ENCODE measurements at places on chromosomes 5 and 9. TPM values are rescaled to one million over a fixed set of nuclear protein-coding genes. Genes with fewer than 3 reads are reported as not detected.

The NPR3 gene
- total RNA-seq: 0.09 TPM

The DNLZ gene
- total RNA-seq: 12.8 TPM

The DBH gene
- total RNA-seq: not detected

The CTNND2 gene
- total RNA-seq: not detected

The EGR1 gene
- total RNA-seq: 45.3 TPM

The OR1B1 gene
- total RNA-seq: not detected

DNA sequence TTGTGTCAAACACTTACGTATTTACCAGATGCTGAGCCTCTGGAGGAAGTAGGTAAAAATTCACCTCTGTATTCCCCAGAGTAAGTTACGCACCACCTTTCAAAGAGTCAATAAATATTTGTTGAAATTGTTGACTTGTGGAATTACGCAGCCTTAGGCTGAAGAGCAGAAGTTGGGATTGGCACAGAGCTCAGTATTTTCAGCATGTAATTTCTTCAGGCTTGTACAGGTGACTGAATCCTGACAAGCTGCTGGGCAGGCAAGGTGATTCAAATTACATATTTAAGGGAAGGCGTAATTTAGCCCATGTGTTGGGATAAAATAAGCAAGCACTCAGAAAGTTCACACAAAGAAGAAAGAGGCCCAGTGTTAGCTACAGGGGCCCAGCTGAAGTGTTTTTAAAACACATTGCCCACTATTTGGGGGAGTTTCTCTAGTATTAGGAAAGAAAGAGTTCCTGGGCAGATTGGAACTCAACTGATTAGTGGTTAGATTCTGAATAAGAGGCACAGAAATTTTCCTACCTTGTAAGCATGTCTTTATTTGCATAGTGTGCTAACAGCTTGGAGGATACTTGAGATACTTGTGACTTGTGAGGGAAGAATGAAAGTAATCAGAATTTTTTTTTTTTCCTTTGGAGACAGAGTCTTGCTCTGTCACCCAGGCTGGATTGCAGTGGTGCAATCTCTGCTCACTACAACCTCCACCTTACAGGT lies 165.3 kb upstream of the FBXL7 start:
- H3K36me3 ChIP-seq: no peaks in the 10 kb centered on the region
- no peaks in the 10 kb centered on the region for H3K4me1 ChIP-seq
- H3K27ac ChIP-seq: no peak overlapping the region

DNA sequence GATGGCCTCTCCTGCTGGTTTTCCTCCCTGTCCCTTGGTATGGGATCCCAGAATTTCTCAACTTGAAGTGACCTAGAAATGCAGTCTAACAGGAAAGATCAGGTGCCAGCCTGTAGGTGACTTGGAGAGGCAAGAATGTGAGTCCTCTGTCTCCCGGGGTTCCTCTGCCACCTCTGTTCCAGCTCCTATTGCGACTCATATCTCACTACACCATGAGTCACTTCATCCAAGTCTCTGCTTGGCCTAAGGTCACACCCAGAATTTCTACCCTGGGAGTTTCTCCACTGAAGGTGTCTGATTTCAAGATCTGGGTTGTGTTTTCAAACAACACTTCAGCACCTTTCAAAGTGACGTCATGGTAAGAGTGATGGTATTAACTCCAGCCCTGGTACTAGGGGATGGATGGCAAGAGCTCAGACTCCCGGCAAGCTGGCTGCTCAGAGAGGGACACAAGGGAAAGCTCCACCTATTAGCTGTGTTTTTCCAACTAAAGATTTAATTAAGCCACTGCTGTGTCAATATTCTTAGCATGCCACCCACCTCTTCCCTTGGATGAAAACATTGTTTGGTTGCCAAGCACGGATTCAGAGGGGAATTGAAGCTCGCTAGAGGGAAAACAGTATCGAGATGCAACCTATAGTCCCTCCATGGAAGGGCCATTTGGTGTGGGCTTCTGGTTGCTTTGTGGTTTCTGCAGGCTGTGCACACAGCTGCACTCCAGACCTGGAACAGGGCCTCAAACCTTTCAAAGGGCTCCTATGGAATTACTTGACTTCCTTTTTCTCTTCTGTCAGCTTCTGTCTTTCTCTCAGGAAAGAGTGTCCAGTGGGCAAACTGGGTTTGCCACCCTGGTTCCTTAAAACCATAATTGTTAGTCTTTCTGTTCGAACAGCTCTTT lies 205.7 kb downstream of the GAS1 start:
- H3K27ac ChIP-seq: no peak overlapping the region
- H3K4me1 ChIP-seq: no peaks in the 10 kb centered on the region

DNA sequence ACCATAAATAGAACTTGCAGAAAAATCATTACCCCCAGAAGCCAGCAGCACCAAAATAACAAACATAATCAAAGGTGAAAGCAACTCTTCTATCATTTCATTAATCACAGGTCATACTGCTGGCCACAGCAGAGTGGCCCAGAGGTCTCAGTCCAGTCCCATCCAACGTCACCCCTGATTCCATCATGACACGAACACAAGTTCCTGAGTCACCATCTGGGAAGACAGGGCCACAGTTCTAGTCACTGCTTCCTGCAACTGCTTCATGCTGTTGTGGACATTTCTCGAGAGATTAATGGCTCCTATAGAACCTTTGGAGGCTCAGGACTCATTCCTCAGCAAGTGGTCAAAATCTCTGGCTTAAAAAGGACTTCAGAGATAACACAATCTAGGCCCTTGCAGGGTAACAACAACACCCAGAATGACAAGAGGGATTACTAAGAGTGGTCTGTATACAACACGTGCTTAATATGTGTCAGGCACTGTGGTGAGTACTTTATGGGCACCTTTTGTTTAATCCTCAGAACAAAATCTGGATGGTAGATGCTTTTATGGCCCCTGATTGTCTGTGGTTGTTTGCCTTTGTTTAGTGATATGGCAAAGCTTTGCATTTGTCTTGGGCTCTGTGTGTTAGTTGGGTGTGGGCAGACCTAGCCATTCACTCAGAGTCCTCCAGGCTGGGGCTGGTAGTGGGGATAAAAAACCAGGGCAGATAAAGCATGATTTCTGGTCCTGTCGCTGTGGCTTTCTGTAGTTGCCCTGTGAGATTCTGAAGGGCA lies 184.3 kb downstream of the DAB2IP start:
- no peak overlapping the region for H3K4me3 ChIP-seq
- no peak for DNase-seq
- H3K36me3 ChIP-seq: peaks cover 1% of the 10 kb centered on the region
- peaks cover 4% of the 10 kb centered on the region for H3K4me1 ChIP-seq
- no peaks in the 10 kb centered on the region for H3K27me3 ChIP-seq

DNA sequence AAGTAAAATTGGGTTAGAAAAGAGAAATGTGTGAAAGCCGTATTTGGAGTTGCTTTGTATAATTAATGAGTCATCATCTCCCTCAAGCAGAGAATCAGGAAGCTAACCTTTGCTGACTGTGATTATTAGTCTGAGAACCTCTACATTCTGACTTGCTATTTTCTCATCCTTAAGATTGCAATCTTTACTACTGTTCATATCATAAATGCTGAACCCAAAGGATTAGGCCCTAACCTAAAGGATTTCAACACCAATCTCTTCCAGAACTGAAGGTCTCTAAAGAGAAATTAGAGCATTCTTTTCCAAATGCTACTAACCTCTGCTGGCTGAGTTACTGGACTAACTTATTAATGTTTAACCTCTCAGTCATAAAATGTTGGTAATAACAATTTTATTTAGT lies 538.1 kb upstream of the MEF2C start:
- H3K4me1 ChIP-seq: peaks cover 5% of the 10 kb centered on the region
- H3K4me3 ChIP-seq: no peak overlapping the region
- no peak for DNase-seq
- no peaks in the 10 kb centered on the region for H3K36me3 ChIP-seq
- H3K27ac ChIP-seq: no peak overlapping the region

DNA sequence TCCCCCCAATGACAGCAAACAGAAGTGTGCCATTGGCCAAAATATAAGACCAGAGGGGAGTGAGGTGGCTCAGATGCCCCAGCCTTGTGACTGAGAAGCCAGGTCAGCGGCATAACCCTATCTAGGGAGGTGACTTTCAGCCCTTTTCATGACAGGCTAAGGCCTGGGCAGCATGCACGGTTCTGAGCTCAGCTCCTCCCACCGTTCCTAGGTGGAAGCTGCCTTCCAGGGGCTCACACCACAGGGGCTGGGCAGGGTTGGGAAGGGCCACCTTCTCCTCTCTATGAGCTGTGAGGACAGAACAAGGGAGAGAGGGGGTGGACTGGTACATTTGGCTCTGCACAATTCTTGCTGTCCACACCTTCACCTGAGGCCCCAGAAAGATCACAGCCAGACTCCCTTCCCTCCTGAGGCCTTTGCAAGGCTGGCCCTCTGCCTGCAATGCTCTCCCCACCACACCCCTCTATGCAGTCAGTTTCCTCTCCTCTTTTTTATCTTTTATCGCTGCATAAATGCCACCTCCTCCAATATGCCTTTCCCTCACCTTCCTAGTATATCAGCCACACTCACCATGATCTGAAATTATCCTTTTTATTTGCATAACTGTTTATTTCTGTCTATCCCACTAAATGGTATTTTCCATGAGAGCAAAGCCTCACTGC lies 5.1 kb upstream of the EGR1 start:
- H3K27me3 ChIP-seq: no peaks in the 10 kb centered on the region
- peak overlapping the region; percentile 98 for H3K27ac ChIP-seq
- H3K4me3 ChIP-seq: no peak overlapping the region
- no peaks in the 10 kb centered on the region for H3K36me3 ChIP-seq

- no peak overlapping the region for H3K4me3 ChIP-seq
- no peaks in the 10 kb centered on the region for H3K36me3 ChIP-seq
- no peak overlapping the region for H3K27ac ChIP-seq
- no peaks in the 10 kb centered on the region for H3K4me1 ChIP-seq
- H3K27me3 ChIP-seq: peaks cover 10% of the 10 kb centered on the region
These were observed 17.4 kb upstream of the OBP2B start for GRCh38 chr9:133226219-133227171.

- H3K36me3 ChIP-seq: peaks cover 37% of the 10 kb centered on the region
- H3K27me3 ChIP-seq: no peaks in the 10 kb centered on the region
- no peak overlapping the region for H3K4me3 ChIP-seq
- no peak for DNase-seq
- H3K4me1 ChIP-seq: peaks cover 6% of the 10 kb centered on the region
- no peak overlapping the region for H3K27ac ChIP-seq
These were observed 34.2 kb downstream of the IPPK start for GRCh38 chr9:92635760-92636159.

- H3K4me3 ChIP-seq: no peak overlapping the region
- peaks cover 4% of the 10 kb centered on the region for H3K27me3 ChIP-seq
- no peak overlapping the region for H3K27ac ChIP-seq
- H3K4me1 ChIP-seq: no peaks in the 10 kb centered on the region
- H3K36me3 ChIP-seq: no peaks in the 10 kb centered on the region
- DNase-seq: no peak
These were observed 104.3 kb downstream of the ADCY2 start for GRCh38 chr5:7500256-7500655.

DNA sequence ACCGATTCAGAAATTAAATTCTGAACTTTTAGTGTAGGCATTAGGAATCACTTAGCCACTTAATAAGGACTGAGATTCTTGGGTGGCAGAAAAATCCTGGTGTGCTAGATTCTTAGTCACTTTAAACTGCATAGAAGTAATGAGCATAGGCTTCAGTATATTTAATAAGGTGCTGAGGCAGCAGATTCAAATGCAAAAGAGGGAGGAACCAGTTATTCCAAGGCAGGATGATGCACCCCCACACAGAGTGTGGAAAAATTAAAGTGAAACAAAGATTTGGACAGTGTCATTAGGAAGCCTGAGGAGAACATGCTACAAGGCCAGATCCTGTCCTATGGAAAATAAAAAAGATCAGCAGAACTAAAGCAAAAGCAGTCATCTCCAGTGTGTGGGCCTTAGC lies 217.7 kb downstream of the PJA2 start:
- H3K4me3 ChIP-seq: no peak overlapping the region
- H3K36me3 ChIP-seq: peaks cover 1% of the 10 kb centered on the region
- no peak for DNase-seq
- H3K27me3 ChIP-seq: no peaks in the 10 kb centered on the region
- H3K27ac ChIP-seq: no peak overlapping the region
- peaks cover 3% of the 10 kb centered on the region for H3K4me1 ChIP-seq

GRCh38 chr5:142661957-142662356 lies 23.9 kb downstream of the FGF1 start:
- peaks cover 6% of the 10 kb centered on the region for H3K27me3 ChIP-seq
- no peak for DNase-seq
- no peaks in the 10 kb centered on the region for H3K36me3 ChIP-seq
- no peak overlapping the region for H3K27ac ChIP-seq
- no peaks in the 10 kb centered on the region for H3K4me1 ChIP-seq
- H3K4me3 ChIP-seq: no peak overlapping the region

DNA sequence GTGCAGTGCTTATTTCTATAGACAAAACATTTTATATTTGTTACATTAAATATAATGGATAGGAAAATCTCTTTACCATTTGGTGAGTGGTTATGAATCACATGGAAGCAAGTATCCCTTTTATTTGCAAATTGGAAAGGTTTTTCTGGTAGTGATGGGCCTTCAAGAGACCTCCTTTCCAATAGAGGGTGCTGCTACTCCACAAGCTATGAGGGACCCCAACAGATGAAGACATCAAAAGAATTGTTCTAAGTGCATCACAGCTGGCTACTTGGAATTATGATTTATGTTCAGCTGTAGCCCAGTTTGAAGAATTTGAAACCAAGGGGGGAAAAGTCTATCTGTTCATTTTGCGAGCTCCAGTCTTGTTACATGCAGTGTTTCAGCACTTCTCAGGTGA lies 493.7 kb upstream of the SGCD start:
- DNase-seq: no peak
- H3K4me1 ChIP-seq: no peaks in the 10 kb centered on the region
- H3K36me3 ChIP-seq: no peaks in the 10 kb centered on the region

DNA sequence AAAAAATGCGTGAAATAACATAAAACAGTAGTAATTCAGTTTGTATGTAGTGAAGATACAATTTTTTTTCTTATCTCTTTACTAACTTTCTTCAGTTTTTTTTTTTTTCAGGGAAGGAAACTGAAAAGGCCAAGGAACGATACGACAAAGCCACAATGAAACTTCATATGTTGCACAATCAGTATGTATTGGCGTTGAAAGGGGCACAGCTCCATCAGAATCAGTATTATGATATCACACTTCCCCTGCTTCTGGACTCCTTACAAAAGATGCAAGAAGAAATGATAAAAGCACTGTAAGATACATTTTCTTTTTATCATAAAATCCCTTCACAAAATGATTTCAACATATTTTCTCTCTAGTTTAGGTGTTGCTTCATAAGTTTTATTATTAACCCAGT lies 120.0 kb downstream of the FER start:
- H3K27ac ChIP-seq: no peak overlapping the region
- no peak for DNase-seq
- no peaks in the 10 kb centered on the region for H3K27me3 ChIP-seq
- no peaks in the 10 kb centered on the region for H3K4me1 ChIP-seq
- H3K4me3 ChIP-seq: no peak overlapping the region
